ENCODE measurements at places on chromosomes 5 and 9.

DNA sequence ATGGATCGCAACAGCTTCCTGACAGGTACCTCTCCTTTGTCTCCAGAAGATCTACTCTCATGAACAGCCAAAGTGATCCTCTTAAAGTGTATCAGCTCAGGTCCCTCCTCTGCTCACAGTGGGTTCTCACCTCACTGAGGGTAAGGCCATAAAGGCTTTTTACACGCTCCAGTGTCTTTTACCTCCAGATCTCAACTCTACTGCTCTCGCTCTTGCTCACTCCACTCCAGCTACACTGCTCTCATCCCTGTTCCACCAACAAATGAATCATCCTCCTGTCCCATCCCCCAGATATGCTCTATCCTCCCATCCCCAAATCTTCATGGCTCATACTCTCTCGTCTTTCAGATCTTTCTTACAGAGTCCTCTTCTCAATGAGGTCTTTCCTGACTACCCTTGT lies 248.6 kb upstream of the EFNA5 start:
- no peak for DNase-seq

- no peak for DNase-seq
Observed at GRCh38 chr5:86971034-86971571, 296.6 kb upstream of the RASA1 start.

DNA sequence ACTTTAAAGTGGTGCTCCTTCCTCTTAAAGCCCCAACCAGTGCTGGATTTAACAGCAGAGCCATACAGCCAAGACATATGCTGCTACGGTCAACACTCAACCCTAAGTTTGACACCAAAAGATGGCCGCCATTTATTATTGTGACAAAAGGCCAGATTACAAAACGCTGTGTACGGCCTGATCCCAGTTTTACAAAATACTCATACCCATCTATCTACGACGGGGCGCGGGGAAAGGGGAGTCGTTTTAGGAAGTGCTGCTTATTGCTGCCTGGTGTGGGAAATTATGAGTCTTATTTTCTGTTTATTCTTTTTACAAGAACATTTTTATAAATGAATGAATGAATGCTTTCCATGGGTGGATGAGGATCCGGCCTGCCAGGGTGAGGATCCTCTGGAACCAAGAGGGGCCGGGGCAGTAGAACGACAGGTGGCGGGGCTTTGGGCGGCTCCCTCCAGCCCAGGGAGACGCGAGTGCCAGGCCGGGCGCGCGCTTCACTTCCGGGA lies 457 bp upstream of the IDNK start:
- DNase-seq = no peak

GRCh38 chr5:83527221-83527620 lies 55.7 kb downstream of the VCAN start:
- DNase-seq = no peak

- DNase-seq = no peak
Observed at GRCh38 chr9:15999422-16000339, 446.8 kb downstream of the CCDC171 start.

DNA sequence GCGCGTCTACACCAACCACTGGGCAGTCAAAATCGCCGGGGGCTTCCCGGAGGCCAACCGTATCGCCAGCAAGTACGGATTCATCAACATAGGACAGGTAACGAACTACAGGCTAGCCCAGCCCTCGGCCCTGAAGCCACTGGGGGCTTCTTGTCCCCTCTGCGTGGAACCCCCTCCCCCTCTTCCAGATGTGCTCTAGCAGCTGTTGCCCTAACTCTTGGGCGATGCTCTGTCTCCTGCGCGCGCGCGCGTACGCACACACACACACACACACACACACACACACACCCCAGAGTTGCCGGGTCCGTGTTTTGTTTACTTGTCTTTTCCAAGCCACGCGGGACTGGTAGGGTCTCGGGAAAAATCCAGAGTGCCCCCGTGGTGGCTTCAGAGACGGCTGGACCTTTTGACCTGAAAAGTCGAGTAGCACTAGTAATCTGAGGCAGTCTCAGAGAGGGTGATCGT lies 836 bp downstream of the PCSK5 start:
- no peak for DNase-seq
